ENCODE measurements at places on chromosomes 6 and 20. TPM values are rescaled to one million over a fixed set of nuclear protein-coding genes. Genes with fewer than 3 reads are reported as not detected.
A peak's percentile ranks its signal among the peaks of the same experiment; 100 is the strongest.

- peak; percentile 63 for DNase-seq
These were observed 787 bp upstream of the PRR18 start for GRCh38 chr6:166308769-166309589.

GRCh38 chr6:154984146-154984545 lies 11.0 kb upstream of the TIAM2 start:
- no peak for DNase-seq

DNA sequence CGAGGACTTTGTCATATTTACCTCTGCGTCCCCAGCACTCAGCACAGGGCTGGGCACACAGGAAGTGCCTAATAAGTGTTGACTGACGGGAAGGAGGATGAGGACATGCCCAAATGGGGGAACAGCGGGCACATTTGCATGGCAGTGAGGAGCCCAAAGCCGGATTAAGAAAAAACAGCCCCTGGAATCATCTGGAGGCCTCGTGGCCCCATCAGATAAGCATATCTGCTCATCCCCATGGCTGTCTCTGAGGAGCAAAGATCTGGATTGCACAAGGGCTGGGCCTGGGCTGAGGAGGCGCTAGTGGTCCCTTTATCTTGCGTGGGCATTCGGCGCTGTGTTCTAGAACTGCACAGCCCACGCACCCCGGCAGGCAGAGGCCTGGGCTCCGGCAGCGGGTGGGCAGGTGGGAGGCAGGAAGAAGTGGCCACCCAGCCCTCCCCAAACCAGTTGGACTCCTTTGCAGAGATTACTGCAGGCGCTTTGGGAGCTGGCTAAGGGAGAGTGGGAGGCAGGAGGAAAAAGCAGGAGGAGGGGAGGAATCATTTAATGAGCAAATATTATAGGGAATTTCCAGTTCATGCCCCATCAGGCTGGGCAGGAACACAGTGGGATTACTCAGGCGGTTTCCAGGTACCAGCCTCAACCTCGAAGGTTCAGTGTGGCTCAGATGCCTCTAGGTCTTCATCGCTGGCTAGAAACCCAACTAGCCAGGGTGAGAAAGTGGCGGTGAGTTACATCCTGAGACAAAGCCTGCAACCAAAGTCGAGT lies 108.1 kb downstream of the CEBPB start:
- DNase-seq, result no peak

GRCh38 chr6:88984606-88985005 lies 21.2 kb upstream of the RNGTT start:
- DNase-seq, result no peak

GRCh38 chr20:11982289-11982954 lies 64.7 kb downstream of the BTBD3 start:
- no peak for DNase-seq

DNA sequence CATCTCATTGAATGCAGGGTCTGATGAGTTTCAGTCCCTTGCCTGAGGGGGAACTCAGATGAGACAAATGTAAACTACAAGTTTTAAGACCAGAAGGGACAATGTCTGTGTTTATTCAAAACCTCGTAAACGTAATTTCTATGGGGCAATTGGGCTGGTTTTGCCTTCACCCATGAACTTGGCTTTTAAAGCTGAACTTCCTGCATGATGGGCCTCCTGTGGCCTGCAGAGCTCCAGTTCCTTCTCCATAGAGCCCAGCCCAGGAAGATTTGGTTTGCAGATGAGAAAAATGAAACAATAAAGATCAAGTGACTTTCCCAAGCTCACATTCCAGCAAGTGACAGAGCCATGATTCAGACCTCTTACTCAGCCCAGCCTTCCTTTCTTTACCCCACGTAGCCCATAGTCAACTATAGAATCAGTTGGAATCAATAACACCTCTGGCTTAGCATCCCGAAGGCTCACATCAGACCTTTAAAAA lies 612.3 kb downstream of the UTRN start:
- DNase-seq, result no peak

- no peak for DNase-seq
These were observed 21.8 kb downstream of the CTCFL start for GRCh38 chr20:57503035-57503658.

- peak; percentile 1 for DNase-seq
These were observed 160.6 kb downstream of the GRM4 start for GRCh38 chr6:33985313-33985751.

GRCh38 chr6:19551611-19552010 lies 285.6 kb upstream of the ID4 start:
- no peak for DNase-seq

DNA sequence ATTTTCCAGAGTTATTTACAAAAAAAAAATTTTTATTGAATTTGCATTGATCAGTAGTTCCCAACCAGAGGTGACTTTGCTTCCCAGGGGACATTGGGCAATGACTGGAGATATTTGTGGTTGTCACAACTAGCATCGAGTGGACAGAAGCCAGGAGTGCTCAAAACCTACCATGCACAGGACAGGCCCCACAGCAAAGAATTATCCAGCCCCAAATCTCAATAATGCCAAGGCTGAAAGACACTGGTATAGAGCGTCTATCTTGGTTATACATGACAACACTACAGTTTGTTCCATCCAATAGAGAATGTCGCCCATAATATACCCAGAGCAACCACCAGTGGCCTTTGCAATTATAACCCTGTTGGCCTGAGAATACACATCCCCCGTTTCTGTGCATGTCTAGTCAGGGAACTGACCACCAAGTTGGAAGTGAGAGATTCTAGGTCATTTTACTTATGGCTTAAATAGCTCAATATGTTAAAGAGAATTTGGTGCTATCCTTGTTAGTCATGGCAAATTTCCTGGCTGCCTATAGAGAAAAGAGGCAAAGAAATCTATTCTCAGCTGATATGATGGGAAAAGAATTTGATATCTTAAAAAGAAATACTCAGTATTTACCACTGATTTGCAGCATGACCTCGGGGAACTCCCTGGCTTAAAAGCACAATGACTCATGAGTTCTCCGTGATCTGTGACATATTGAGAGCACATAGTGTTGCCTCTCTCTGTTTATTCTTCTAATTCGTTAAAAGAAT lies 76.0 kb upstream of the ADTRP start:
- DNase-seq, result no peak

- DNase-seq, result no peak
These were observed 553.9 kb upstream of the POU3F2 start for GRCh38 chr6:98280492-98280891.

Gene NKX2-2
- 13.3 TPM for total RNA-seq

Gene SLC17A2
- not detected for total RNA-seq

Gene AVP
- total RNA-seq, result not detected

Gene SOX18
- total RNA-seq, result 6.5 TPM

Gene LCA5
- total RNA-seq, result 10.6 TPM

Gene CLIC5
- total RNA-seq, result 4.0 TPM

Gene TM9SF4
- total RNA-seq, result 53.8 TPM
